ENCODE measurements at places on chromosomes 6 and 20. TPM values are rescaled to one million over a fixed set of nuclear protein-coding genes. Genes with fewer than 3 reads are reported as not detected.

GRCh38 chr6:106730718-106731117, 101.3 kb downstream of the QRSL1 start:
- DNase-seq: no peak

Gene TP53TG5
- 0.15 TPM for total RNA-seq

Gene RSPO3
- not detected for total RNA-seq

DNA sequence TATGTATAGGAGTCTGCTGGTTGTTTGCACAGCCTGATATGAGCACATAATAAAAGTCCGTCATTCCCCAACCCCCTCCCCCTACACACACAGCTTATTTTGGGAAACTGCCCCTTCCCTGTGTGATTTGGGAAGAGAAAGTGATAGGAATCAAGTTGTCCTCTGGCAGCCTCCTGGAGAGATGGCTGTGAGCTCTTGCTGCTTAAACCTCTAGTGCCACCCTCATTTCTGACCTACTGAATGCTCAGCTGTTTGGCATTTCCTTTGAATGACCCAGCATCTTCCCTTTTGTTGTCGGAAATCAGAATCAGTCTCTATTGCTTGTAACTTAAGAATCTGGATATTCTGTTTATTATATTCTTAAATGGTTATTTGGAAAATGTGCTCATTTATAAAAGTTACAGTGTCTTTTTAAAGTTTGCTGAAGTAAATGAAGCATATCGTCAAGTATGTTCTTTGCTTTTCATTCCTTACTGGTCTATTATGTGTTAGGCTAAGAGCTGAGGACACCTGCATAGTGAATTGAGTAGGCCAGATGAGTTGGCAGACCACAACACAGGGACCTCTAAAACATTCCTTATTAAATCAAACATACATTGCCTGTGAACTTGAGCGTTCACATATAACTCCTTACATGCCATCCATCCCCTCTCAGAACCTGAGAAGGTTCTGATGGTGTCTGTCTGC, 5.5 kb downstream of the RWDD2A start:
- no peak for DNase-seq

- no peak for DNase-seq
Measured at GRCh38 chr6:166630462-166630861, 3.4 kb upstream of the RPS6KA2 start.

- no peak for DNase-seq
Measured at GRCh38 chr6:113048741-113049140, 701.6 kb downstream of the RFPL4B start.

DNA sequence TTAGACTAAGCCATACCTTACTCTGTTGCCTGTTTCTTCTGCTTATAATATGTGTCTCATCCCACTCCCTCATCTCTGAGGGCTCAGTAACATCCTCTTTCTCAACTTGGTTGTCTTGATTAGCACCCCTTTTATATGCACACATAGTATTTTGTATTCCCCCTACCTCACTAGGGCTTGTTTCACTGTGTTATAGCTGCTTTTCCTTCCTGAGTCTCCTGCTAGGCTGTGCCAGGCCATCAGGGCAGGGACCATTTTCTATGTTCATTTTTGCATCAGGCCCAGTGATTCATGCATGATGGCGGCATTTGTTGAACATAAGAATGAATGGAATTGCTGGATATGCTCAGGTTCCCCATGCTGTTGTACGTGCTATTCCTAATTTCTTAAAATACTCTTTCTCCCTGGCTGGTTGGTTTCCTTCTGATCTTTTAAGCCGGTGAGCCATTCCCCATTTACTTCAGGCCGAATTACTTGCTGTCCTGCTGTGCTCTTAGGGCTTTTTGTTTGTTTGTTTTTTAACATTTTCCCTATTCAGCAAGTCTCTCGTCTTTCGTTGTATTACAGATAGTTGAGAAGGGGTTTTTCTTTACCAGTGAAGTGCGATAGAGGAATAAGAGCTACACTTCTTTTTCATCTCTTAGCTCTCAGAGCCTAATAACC, 183.2 kb downstream of the CARMIL1 start:
- no peak for DNase-seq

DNA sequence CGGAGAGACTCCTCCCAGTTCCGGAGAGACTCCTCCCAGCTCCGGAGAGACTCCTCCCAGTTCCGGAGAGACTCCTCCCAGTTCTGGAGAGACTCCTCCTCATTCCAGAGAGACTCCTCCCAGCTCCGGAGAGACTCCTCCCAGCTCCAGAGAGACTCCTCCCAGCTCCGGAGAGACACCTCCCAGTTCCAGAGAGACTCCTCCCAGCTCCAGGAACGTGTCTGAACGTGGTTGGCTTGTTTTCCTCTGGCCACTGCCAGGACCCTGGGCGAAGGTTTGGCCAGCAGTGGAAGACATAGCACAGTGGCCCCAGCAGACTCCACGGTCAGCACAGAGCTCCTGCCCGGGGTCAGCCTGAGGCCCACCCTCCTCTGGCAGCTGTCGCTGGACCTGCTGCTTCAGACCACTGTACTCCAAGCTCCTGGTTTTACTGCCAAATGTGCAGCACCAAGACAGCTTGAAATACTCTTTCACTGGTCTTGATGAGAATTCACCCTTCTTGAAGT, 122.3 kb upstream of the AFDN start:
- DNase-seq: peak; percentile 31

GRCh38 chr6:74942130-74942529, 263.7 kb downstream of the COL12A1 start:
- no peak for DNase-seq

DNA sequence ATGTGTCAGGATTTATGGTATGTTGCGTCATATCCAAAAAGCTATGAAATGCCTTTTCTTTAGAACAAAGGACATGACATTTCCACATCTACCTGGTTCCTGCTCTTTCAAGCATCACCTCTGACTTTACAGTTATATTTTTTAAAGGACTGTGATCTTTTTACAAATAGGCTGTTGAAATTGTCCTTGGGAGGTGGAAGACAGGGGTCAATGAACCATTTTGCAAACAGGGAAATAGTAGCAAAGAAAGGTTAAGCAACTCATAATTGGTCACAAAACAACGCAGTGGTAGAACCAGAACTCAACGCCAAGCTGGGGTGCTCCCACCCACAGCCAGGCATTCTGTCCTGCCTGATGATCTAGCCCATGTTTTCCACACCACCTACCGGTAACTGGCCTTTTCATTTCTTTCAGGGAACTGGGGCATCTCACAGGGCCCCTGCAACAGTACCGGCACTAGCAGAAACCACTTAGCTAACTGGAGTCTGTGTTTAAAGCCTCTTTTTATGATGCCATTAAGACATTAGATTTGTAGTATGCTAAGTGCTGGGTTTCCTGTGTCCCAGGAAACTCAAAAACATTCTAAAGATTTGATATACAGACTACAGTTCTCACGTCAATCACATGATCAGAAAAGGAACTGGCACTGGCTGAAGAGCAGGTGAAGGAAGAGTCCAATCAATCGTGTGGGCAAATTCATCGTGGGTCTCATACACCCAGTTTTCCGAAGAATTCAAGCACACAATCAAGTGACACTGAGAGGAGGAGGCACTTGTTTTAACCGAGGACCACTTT, 13.9 kb downstream of the ZNF217 start:
- peak; percentile 60 for DNase-seq

DNA sequence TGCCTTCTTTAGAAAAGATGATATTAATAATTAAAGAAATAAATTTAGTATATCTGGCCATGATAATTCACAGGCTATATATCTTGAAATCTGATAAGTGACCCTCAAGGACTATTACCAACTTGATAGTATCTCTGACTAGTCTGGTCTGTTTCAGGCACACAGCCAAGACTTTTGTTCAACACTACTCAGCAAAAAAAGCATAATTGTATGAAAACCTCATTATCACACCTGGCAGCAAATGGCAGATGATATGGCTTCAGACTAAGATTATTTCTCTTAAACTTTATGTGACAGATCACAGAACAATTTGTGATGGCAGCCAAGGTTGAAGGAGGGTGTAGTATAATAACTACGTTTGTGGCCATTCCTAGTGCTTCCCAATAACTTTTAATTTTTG, 114.7 kb downstream of the RWDD2A start:
- DNase-seq: no peak

DNA sequence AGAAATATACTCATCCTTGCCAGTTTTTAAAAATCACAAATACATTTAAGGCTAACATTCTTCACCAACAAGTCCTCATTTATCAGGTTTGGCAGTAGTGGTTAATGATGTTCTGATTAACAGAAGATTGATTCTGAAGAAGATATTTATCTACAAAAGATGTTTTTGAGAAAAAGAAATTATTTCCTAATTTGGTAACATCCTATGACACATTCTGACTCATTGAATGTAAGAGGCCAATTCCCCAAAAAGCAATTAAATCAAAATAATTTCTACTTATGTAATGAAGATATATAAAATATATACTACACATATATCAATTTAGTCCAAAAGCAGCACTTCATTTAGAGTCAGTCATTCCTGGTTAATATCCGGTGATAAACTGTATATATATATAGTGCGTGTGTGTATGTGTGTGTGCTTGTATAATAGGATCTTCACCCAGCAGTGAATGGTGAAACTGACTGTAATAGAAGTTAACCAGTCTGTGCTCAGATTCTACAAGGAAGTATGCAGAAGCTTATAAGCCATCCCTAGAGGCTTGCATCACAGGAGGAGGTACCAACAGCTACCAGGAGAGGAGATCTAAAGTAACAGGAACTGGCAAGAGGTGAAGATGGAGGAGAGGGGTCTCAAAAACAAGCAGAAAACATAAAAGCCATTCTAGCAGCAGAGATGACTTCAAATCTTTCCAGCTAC, 82.9 kb upstream of the MARCKS start:
- DNase-seq: no peak

DNA sequence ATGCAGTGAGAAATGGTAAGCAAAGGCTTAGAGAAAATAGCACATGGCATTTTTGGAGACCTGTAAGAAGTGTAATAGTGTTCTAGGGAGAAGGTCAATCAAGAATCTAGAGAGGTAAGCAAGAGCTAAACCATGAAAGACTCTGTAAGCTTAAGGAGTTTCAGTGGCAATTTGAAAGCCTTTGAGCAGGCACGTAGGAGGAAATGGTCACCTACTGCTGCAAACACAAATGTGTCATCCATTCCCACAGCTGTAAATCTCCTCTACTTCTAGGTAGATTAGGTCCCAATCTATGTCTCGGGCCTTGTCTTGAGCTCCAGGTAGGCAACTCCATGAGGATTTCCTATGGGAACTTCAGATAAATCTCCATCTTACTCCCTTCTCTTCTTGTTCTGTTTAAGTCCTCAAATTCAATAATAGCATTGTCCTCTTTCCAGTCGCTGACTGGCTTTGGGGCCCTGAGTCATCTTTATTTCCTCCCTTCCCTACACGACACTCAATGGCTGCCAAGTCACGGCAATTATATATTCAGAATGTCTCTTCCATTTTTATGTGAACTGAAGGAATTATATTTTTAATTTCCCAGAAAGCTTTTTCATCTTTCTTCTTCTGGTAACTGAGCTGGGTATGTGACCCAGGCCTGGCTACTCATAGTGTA, 24.2 kb upstream of the PAQR8 start:
- DNase-seq: no peak

DNA sequence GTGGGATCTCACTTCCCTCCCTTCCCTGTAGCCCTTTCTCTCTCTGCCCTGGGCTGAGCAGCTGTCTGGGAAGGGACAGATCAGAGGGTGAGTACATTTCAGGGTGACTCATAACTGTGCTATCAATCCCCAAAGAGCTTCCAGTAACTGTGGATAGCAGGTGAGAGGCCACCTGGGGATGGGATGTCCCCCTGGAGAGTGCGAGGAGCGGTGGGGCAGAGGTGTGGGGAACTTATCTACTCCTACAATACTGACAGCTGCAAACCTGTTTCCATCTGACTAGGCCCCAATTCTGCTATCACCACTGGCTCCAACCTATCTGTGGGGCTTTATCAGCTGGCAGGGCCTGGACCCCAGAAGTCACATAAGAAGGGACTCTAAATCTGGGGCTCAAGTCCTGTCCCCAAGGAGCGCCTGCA, 32.6 kb downstream of the KCNK5 start:
- no peak for DNase-seq

Gene RBPJL
- total RNA-seq: not detected

Gene FOXQ1
- not detected for total RNA-seq

DNA sequence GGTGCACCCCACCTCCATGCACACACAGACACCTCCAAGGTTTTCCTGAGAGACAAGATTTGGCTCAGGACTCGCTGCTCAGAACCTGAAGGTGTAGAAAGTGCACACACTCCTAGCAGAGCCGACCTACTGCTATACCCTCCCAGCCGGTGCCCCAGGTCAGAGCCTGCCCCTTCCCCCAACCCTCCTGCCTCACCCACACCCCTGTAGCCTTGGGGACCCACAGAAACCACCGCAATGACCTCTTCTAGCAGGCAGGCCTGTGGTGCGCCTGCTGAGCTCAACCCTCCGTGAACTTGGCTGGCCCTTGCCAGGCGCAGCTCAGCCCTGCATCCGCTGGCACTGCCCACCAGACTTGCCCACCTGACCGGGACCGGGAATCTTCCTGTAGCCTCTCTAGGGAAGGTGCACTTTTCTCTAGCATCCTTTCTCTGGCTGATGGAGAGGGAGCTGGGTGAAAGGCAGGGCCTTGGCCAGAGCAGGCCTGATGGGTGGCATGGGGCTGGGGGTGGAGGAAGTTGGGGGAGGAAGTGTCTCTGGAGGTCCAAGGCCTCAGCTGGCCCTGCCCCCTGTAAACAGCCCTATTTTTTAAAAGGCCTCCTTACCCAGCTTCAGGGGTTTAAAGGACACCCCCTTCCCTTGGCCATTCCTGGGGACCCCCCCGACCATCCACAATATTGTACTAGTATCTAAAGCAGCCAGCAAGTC, 36.9 kb upstream of the SLCO4A1 start:
- DNase-seq: no peak

- no peak for DNase-seq
Measured at GRCh38 chr6:147262946-147263345, 58.7 kb downstream of the STXBP5 start.

GRCh38 chr6:158759966-158760617, 59.1 kb downstream of the EZR start:
- no peak for DNase-seq

DNA sequence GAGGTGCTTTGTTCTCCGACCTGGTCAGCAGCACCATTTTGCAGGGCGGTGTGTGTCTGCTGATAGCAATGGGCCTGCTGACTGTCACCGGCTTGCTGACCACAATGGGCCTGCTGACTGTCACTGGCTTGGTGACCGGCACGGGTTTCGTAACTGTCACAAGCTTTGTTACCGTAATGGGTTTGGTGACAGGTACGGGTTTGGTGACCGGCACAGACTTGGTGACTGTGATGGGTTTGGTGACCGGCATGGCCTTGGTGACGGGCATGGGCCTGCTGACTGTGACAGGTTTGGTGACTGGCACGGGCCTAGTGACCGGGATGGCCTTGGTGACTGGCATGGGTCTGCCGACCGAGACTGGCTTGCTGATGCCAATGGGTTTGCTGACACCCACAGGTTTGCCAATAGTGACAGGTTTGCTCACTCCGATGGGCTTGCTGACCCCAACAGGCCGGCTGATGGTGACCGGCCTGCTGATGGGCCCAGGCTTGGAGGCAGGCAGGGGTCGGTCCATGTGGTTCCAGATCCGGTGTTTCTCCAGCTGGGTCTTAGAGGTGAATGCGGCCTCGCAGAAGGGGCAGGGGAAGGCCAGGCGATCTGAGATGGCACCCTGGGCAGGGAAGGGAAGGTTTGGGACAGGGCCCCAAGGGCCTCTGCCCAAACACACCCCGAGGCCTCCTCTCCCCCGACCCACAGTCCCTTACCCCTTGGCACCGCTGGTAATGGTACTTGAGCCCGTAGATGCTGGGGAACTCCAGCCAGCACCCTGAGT, 3.4 kb downstream of the ZNF512B start:
- DNase-seq: no peak

Gene C2
- total RNA-seq: 0.80 TPM

Measured in activated CD8-positive, alpha-beta memory T cell treated with anti-CD3 and anti-CD28 coated beads, Interleukin-2, amount 10 ng/mL, durations not matched to agents 7 days and 5 days (primary cell).